ENCODE measurements at places on chromosomes 5 and 9.

DNA sequence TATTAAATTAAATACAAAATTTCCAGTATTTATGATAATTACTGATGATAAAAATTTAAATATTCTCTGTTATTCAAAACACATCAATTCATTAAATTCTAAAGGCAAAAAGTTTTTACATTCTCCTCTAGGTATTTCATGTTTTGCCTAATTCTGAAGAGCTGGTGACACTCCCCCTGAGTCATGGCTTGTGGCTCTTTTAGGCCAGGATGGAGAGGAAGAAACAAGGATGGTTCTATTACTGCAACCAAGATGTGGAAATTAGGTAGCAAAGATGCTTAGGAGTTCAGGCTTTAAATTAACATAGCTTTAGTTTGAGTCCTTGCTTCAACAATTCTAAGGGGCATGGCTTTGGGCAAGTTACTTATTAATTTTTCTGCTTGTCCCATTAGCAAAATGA is 1295.8 kb downstream of the EFNA5 start:
- no peak for DNase-seq

DNA sequence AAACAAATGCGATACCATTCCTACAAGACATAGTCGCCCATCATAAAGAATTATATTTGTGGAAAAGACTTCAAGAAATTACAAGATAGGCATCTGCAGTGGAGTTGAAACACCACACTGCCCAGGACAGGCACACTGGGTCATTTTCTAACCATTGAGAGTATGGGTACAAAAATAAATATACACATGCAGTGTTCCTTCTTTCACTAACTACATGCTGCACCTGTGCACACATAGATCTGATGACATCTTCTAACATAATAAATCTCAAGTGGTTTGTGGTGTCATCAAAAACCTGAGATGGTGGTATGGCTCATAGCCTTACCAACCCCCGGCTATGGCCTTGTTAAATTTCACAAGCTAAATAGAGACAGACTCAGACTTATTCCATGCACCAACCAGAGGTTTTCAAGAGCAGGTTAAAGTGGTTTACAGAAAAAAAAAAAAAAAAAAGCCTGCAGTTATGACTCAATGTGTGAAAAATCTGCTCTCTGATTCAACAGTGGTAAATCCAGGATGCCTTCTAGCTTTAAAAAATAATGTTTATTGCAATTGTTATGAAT is 12.4 kb upstream of the NFIB start:
- no peak for DNase-seq

DNA sequence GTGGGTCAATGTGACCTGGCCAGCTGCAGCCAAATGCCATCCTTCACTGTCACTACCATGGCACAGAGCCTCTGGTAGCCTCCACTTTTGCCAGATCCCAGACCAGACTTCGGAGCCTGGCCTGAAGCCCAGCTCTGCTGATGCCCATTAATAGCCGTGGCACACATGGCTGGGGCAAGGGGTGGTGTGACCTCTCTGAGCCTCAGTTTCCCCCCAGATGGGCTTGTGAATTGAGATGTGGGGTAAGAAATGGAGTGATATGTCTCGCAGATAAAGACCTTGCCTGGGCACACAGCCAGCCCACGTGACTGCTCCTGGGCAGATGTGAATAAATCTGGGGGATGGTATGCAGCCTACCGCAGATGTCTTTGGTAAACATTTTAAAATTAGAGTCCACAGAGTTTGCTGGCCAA is 13.9 kb downstream of the SUSD3 start:
- no peak for DNase-seq

- no peak for DNase-seq
Observed at GRCh38 chr9:130500340-130501180, 55.8 kb downstream of the ASS1 start.

GRCh38 chr5:173848986-173849596 is 39.1 kb upstream of the CPEB4 start:
- DNase-seq = no peak

GRCh38 chr9:131668057-131668438 is 71.8 kb downstream of the RAPGEF1 start:
- no peak for DNase-seq

GRCh38 chr9:98995059-98995671 is 51.5 kb downstream of the COL15A1 start:
- no peak for DNase-seq

GRCh38 chr5:176581361-176581760 is 28.6 kb downstream of the GPRIN1 start:
- DNase-seq = no peak

DNA sequence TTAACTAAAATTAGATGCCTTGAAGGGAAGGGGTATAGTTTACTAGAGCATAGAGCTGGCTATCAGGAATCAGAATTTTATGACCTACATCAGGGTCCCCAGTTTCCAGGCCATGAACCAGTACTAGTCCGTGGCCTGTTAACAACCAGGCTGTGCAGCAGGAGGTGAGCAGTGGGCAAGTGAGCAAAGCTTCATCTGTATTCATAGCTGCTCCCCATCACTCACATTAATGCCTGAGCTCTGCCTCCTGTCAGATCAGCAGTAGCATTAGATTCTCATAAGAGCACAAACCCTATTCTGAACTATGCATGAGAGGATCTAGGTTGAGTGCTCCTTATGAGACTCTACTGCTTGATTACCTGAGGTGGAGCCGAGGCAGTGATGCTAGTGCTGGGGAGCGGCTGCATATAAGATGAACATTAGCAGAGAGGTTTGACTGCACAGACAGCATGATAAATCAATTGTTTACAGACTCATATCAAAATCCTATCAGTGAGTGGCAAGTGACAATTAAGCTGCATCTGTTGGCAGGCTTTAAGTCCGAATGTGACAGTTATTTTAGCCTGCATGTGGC is 44.6 kb downstream of the TAF11L14 start:
- no peak for DNase-seq

GRCh38 chr9:76605321-76605900 is 146.4 kb downstream of the GCNT1 start:
- no peak for DNase-seq

GRCh38 chr9:136019041-136019680 is 58.0 kb upstream of the UBAC1 start:
- no peak for DNase-seq

- no peak for DNase-seq
Observed at GRCh38 chr5:4553978-4554377, 586.2 kb upstream of the ADAMTS16 start.

DNA sequence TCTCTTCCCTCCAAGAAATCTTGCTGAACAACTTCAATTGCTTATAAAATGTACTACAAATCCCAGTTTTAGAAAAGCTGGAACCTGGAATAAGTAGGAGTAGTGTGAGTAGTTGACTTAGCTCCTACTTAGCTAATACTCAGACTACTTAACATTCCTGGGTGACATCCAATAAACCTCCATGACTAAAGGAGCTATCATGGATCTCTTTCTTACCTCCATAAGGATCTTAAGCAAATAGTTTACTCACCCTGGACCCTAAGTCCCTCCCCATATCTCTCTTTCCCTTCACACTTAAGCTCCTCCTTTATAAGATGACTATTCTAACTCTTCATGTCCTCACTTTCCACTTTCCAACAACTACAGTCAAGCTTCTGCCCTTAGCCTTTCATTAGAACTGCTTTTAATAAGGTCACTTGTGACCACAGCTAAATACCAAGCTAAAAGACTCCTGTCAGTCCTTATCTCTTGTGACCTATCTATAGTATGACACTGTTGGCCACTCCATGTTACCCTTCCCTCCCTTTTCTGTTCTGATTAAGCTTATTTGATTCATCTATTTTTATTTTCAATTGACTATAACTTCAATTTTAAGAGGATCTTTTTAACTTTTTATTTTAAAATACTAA is 194.9 kb downstream of the RFX3 start:
- no peak for DNase-seq

GRCh38 chr9:34654323-34655051 is 2.5 kb downstream of the IL11RA start:
- no peak for DNase-seq

DNA sequence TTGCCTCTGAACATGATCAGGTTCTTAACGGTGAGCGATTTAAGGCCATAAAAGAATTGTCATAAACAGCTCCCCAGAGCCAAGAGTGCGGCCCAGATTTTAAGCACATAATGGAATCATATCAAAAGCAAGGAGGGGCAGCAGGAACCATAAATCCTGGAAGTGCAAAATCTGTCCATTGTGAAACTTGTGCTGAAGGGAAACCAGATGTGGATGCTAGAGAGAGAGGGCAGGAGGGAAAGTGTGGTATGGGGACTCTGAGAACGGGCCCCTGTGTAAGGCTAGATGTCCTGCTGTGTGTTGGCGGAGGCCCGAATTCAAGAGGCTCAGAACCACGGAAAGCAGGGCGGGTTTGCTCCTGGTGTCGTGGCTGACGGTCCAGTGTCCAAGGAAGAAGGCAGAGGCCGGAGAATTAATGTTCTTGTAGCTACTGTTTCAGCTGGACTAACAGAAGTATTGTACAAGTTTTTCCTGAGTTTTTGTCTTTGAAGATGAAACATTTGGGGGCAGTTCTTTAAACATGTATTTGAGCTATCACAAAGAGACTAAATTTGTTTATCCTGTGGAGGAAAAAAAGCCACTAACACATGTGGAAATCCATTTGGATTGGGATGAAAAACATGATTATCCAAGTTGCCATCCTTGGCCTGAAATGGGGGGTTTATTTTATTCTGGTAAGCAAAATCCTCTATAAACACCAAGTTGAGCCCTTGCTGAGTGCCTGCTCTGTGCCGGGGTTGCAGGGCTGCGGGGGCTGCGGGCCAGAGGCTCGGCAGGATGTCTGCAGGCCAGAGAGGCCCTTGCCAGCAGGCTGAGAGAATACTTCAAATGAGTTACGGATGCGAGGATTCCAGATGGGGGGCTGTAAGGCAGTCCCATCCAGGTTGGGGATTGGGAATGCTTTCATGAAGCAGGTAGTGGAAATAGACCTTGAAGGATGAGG is 9.2 kb upstream of the CXCL14 start:
- no peak for DNase-seq

- no peak for DNase-seq
Observed at GRCh38 chr5:126544087-126544740, 50.8 kb downstream of the ALDH7A1 start.

DNA sequence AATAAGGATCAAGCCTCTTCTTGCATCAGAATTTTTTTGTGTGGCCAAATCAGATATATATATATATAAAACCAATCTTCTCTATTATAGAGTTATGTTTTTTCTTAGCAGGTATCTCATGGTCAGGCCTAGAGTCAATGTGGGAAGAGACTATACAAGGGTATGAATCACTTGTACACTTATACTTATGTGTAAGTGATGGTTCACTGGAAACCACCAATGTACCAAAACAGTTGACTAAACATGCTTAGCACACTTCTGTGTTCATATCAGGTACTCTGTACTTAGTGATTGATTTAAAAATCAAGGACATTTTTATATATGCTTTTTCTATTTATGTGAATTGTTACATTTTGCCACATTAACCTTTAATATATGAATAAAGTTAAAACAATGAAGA is 92.6 kb downstream of the CWC27 start:
- no peak for DNase-seq

- no peak for DNase-seq
Observed at GRCh38 chr9:76904661-76905457, 1.1 kb downstream of the PRUNE2 start.

DNA sequence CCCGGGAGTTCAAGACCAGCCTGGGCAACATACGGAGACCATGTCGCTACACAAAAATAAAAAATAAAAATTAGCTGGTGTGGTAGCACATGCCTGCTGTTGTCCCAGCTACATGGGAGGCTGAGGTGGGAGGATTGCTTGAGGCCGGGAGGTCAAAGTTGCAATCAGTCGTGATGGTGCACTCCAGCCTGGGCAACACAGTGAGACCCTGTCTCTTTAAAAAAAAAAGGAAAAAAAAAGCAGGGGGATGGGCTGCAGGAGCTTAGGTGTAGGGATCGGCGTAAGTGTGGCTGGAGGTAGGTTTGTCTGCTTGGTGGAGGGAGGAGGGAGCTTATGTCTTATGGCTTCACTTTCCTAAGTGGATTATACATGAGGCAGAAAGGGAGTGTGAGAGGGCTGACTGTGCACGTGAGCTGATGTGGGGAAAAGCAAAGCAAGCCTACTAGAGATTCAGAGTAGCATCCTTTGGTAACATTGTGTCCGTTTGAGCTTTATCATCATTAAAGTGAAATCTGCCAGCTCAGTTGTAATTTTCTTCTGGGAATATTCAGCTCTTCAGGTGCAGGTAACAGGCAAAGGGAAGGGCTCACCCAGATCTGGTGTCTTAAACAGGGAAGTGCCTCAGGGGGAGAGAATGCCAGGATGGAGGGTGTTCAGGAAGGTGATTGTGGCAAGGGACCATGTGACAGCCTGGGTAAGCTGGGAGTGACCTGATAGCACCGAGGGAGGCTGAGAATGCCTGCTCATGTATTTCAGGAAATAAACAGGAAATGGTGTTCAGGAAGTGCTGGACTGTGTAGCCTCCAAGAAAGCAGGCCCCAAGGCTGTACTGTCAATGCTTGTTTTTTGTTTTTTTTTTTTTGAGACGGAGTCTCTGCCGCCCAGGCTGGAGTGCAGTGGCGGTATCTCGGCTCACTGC is 17.6 kb upstream of the SETX start:
- DNase-seq = no peak

- no peak for DNase-seq
Observed at GRCh38 chr5:141762790-141763368, 80.8 kb upstream of the ARAP3 start.

DNA sequence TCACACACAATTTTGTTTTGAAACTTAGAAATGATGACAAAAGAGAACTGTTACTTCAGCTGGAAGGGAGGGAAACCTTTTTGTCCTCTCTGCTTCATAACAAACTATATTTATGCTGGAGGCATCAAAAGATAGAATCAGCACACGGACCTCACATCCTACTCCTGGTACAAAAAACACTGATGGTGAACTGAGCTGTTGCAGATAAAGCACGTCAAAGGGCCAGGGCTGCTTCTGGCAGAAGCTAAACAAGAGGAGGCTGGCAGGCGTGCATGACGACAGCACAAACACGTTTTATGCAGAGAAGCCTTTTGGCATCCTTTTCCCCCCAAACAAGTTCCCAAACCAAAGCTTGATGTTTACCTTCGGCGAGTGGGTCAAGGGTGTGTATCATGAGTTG is 169.6 kb downstream of the SLC24A2 start:
- no peak for DNase-seq

DNA sequence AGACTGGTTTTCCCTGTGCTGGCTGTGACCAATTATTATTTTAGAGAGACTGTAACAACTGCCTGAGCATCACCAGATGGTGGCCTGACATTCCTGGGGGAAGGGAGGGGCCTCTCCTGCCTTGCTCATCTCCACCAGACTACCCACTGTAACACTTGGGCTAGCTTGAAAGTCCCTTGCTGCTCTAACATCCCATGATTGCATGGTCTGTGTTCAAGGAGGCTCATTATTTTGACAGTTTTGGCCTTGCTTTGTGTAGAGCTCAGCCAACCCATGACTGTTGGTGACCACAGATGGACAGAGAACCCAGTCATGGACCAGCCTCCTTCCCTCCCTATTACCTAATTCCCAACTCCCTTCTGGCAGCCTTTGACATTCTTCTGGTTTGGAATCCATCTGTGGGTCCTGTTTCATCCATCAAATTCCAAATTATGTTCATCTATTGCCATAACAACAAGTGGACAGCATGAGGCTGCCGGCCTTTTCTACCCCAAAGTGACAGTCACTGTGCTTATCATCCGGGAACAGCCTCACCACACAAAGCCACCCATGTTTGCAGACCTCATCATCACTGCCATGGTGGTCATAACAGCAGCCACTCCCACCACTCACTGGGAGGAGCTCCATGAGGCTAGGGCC is 49.0 kb upstream of the ICE1 start:
- DNase-seq = no peak

- DNase-seq = no peak
Observed at GRCh38 chr5:161471211-161471950, 75.1 kb downstream of the GABRB2 start.

Data from stimulated activated CD8-positive, alpha-beta memory T cell treated with anti-CD3 and anti-CD28 coated beads, Interleukin-2, amount 100 ng/mL, for 1 hour (primary cell).